Pulmonary artery endothelial cell (primary cell): ENCODE measurements at places on chromosomes 1 and 21. TPM values are rescaled to one million over a fixed set of nuclear protein-coding genes. Genes with fewer than 3 reads are reported as not detected.

The CACNA1S gene
- total RNA-seq, result not detected in 2 replicates

The GBP6 gene
- total RNA-seq, result not detected in 2 replicates

- DNase-seq, result no peak
These were observed 178.7 kb downstream of the VAV3 start for GRCh38 chr1:107786203-107786845.

- no peak for DNase-seq
These were observed 145.1 kb downstream of the CSMD2 start for GRCh38 chr1:34019741-34020552.

DNA sequence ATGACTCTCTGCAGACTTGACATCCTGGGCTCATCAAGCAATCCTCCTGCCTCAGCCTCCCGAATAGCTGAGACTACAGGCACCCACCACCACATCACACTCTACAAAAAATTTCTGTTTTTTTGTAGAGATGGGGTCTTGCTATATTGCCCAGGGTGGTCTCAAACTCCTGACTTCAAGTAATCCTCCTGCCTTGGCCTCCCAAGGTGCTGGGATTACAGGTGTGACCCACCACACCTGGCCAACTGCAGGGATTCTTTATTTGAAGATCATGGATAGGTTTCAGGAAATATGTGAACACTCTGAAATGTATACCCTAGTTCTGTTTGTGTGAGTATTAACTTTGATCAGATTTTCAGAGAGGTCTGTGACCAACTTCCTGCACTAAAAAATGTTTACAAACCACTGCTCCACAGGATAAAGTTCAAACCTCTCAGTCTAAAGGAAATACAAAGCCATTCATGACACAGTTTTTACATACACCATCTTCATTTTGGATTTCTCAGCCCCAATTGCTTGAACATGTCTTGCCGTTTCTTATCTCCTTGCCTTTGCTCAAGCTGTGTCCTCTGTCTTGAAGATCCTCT is 252.3 kb upstream of the FGGY start:
- DNase-seq, result no peak

DNA sequence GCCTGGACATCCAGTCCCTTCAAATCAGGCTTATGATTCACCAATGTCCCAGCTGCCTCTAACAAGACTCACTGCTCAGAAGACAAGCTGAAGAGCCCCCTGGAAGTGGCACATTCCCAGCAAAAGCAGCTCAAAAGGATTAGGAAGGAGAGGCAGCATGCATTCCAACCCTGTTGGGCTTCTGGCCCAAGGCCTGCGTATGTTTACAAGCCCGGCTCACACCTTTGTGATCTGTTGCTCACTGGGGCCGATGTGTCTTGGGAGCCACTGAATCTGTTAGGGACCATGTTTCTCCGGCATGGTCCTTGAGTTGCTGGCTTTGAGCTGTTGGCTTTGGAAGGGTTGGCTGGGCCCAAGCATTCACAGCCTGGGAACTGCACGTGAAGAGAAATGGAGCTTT is 81.2 kb upstream of the C1orf174 start:
- no peak for DNase-seq

GRCh38 chr1:186473047-186473446 is 12.1 kb upstream of the PDC start:
- DNase-seq, result no peak

DNA sequence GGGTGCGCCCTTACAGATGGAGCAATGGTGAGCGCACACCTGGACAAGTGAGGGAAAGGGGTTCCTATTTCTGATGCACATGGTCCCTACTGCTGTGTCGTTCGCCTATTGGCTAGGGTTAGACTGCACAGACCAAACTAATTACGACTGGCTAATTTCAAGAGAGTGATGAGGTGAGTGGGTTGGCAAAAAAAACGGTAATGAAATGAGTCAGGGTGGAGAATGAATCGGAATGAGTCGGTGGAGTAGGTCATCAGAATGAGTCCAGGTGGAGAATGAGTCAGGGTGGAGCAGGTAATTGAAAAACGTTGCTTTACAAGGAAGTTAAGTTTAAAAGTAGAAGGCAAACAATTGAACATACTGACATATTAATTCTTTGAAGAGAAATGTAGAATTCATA is 79.8 kb downstream of the WDR4 start:
- no peak for DNase-seq

DNA sequence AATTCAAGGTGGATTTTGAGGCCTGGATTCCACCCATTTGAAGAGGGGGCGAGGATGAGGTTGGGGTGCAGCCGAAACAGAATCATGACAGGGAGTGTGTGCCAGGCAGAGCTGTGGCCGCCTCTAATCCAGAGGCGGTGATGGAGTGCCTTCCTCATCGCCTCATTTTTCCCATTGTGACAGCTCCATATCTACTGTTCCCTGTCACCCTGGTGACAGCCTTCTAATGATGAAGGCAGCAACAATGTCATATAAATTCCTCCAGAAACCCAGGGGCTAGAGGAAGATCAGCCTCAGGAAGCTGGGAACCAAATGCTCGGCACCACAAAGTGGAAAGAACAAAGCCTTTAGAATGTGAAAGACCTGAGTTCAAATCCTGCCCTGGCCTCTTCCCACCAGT is 42.0 kb downstream of the LRRN2 start:
- DNase-seq, result no peak

GRCh38 chr1:16064536-16065268 is 8.7 kb downstream of the FAM131C start:
- no peak for DNase-seq

DNA sequence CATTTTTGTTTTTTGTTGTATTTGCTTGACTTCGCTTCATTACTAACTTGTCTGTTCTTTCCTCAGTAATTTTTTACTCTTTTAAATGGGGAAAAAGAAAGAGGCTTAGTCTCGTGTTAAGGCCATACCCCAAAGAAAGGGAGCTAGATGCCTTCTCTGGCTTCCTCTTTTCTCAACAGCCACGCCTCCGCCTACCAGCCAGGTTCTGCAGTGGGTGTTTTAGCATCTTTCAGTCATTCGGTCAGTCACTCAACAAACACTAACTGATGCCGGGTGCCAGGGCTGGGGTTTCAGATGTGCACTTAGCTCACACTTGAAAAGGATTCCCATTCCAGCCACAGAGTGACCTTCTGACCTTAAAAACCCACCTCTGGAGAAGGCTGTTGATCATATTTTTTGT is 46.3 kb upstream of the VAV3 start:
- no peak for DNase-seq
